ENCODE measurements at places on chromosomes 3 and 15.

GRCh38 chr15:34275154-34275553 lies 50.3 kb downstream of the EMC4 start:
- DNase-seq, result no peak

- no peak for DNase-seq
These were observed 17.3 kb downstream of the IL16 start for GRCh38 chr15:81213982-81214381.

- no peak for DNase-seq
These were observed 12.4 kb upstream of the GREM1 start for GRCh38 chr15:32705446-32705845.

DNA sequence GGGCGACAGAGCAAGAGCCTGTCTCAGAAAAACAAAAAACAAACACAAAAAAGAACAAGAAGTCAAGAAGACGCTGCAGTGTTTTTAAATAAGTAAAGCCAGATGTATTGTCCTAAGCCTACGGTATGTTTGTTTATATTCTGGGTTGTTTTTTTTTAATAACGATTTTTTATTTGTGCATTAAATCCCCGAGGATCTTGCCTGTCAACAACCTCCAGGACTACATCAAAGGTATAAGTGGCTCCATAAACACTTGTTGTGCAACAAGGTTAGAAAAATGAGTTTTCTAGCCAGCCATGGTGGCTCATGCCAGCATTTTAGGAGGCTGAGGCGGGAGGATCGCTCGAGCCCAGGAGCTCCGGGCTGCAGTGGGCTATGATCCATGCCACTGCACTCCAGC lies 26.1 kb downstream of the ITGB5 start:
- no peak for DNase-seq

DNA sequence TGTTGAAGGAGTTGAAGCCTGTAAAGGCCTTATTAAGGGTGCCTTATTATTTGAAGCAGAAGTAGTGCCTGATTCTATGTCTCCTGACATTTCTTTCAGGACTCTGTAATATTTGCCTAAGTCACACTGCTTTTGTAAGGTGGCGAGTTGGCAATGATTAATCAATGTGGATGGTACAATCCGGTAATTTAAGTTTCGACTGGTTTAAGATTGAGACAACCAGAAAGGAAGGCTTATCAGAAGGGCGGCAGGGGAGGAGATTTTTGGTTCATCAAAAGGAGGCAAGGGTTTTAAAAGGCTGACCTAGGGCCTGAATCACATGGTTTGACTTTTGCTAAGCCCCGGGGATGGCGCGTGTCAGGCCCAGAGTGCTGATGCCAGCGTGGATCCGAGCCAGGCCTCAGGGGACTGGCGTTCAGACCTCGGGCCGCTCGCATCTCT lies 830 bp upstream of the RNF13 start:
- DNase-seq, result no peak

GRCh38 chr3:9500108-9501050 lies 53.2 kb downstream of the LHFPL4 start:
- DNase-seq, result peak; percentile 9

DNA sequence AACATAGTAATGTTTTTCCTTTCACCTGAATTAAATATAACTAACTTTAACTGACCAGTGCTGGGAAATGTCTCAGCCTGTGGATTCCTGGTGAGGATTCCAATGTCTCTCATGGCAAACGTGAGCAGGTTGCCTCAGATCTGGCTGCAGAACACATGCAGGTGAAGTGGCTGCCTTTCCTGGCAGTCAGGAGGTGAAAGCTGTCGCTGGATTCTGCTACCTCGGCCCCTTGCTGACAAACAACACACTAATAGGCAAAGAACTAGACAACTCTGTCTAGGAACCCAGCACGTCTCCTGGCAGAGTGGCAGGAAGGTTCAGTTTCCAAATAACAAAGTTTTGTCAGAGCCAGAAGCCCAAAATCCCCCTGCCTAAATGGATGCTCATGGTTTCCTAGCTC lies 400.8 kb upstream of the PPP2R3A start:
- DNase-seq, result no peak

DNA sequence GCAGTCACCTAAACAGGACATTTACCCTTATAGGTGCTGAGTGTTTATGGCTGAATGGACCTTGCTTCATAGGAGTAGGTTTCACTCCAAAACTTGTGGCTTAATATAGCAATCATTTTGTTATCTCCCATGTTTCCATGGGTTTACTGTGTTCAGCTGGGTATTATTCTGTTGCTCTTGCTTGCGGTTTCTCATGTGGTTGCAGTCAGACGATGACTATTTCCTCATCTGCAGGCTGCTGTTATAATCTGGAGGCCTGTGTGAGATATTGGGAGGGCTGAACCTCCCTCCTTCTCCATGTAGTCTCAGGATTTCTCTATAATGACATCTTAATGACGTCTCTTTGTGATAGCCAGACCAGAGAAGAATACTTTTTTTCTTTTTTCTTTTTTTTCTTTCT lies 98.1 kb downstream of the ZPLD1 start:
- DNase-seq, result no peak

- DNase-seq, result peak; percentile 20
These were observed 247.2 kb downstream of the LSAMP start for GRCh38 chr3:116198087-116198486.

DNA sequence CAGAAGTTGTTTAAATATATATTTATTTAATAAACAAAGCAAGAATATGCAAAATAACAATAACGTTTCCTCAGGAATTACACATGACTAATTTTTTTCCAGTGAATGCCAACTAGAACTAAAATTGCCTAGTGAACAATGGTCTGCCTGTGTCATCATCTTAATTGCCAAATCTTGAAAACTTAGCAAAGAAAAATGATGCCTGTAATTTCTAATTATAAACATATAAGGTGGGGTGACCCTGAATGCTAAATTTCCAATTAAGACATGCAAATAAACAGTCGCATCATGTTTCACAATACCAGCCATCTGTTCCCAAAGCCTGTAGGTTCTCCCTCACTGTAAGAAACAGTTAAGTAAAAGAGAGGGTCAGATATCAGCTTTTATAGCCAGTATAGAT lies 67.6 kb upstream of the PLCL2 start:
- DNase-seq, result no peak

DNA sequence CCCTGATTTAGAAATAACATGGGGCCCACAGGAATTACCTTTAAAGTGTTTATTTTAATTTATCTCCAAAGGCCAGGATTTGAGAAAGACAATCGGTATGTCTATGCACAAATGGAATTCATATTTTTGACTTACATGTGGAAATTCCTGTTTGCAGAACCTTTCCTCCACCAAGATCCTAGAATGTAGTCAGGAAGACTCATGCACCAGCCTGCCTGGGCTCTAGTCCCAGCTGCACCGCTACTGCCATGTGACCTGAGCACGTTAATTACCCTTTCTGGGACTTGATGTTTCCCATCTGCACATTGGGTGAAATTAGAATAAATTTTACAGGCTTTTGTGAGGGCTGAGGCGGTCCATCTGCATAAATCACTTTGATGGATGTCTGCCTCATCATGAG lies 194.2 kb downstream of the ATP10A start:
- no peak for DNase-seq

- DNase-seq, result no peak
These were observed 12.1 kb downstream of the HEG1 start for GRCh38 chr3:125043599-125044151.

GRCh38 chr3:53940623-53941022 lies 49.0 kb upstream of the SELENOK start:
- DNase-seq, result no peak

- no peak for DNase-seq
These were observed 27.3 kb upstream of the MBNL1 start for GRCh38 chr3:152241142-152242017.

DNA sequence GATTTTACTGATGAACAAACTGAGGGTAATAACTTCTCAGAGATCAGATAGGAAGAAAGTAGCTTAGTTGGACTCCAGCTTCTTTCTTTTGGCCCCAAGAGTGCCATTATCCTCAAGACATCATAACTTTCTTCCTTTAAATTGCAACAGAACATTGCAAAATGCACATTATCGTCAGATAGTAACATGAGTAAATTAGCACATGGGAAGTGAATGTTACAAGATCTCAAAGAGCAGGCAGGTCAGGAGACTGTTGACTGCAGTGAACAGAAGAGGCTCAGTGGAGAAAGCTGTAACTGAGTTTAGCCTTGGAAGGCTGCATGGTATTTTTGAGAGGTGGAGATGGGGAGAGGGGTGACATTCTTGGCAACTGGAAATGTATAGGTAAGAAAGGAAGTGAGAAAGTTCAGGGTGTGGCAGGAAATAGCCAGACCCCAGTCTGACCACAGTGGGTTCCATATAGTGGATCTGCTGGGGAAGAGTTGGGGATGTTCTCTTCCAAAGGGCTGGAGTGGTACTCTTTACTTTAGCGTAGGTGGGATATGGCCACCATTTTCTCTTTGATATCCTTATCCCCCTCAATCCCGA lies 307.7 kb downstream of the RPLP1 start:
- no peak for DNase-seq

- no peak for DNase-seq
These were observed 30.2 kb downstream of the TM2D3 start for GRCh38 chr15:101621961-101622360.

DNA sequence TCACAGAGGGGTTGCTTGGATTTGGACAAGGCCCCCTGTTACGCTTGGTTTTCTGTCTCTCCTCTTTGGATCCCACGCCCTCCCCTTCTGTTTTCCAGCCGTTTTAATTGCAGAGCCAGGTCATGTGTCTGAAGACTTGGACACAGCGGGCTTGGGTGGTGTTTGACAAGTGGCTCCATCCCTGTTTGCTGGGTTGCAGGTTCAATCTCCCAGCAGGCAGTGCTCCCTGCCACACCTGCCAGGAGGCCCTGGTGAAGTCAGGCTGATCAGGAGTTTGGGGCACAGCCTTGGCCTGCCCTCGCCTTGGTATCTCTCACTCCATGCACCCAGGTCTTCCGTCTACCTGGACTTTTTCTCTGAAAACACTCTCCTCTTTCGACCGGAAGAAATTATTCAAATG lies 59.0 kb downstream of the PLXNA1 start:
- DNase-seq, result no peak

GRCh38 chr3:50226888-50227389 lies 9.1 kb upstream of the GNAI2 start:
- no peak for DNase-seq

DNA sequence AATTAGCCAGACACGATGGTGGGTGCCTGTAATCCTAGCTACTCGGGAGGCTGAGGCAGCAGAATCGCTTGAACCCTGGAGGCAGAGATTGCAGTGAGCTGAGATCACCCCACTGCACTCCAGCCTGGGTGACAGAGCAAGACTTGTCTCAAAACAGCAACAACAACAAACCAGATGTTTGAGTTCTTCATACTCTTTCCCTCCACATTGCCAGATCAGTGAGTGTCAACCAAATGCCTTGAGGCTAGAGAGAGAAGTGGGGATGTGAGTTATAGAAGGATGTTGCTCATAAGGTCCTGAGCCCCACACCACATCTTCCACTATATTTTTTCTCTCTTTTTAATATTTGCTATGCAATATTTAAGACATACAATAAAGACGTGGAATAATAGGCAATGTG lies 19.8 kb downstream of the MAPKBP1 start:
- DNase-seq, result no peak

DNA sequence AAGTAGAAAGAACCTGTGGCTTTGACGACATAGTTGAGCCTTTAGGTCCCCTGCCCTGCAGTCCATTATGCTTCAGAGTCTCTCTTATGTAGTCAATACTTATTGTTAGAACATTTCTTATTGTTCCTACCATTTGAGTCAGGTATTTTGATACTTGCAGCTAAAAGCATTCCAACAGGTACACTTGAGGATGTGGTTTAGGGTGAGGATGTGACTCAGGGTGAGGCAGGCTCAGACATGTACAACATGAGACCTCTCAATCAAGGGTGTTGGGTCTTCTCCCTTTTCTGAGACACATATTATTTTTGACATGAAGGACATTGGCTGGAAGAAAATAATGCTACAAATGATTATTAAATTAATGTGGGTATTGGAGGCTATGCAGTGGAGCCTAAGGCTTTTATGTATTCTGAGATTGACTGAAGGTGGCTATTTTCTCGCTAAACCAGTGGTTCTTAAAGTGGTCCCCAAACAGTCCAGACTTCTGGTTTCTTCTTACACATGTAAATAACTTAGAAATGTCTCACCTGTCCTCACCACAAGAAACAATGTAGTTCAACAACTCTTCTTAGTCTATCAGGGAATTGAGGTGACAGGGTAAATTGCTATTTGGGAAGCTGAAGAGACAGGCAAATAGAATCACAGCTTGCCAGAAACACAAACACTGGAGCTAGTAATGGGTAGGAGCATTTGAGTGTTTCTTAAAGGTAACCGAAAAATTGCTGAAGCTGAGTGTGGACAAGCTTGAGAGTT lies 135.5 kb upstream of the ZPLD1 start:
- DNase-seq, result no peak

Measured in non-pigmented ciliary epithelial cell (primary cell).